ENCODE measurements at places on chromosomes 16 and 17.
A peak's percentile ranks its signal among the peaks of the same experiment; 100 is the strongest.

DNA sequence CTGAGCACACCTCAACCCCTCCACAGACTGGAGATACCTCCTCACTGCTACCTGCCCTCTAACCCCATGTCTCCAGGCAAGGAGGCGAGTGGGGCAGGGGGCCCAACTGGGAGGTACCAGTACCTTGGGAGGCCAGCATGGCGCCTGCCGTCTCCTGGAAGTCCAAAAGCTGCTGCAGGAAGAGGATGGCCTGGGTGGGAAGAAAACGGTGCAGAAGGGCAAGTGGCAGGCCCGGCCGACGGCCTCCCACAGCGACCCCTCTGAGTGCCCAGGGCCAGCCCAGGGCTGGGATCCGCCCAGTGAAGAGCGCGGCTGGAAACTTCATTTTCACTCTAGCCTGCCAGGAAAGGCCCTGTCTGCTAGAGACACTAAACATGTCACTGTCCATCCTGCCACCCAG is 8.5 kb downstream of the ZACN start:
- DNase-seq: no peak

DNA sequence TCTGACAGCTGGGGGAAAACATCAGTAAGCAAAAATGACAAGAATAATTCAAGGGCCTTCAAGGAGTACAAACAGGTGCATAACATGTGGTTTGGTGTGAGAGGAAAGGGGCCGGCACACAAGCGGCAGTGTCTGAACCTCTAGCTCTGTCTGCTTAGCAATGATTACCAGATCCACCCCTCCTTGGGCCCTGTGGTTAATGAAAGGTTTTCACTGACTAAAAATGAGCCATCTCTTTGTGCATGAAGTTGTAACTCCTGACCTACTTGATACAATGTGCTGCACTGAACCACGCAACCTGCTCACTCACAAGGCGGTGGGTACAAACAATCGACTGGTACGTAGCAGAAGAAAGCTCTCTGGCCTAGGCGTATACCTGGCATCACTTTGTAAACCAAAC is 15.1 kb downstream of the FAM117A start:
- no peak for DNase-seq

GRCh38 chr16:47956916-47957315 is 198.9 kb downstream of the ABCC12 start:
- DNase-seq: no peak

GRCh38 chr16:1778200-1779179 is 3.9 kb downstream of the SPSB3 start:
- DNase-seq: no peak

GRCh38 chr16:78729687-78730086 is 630.2 kb downstream of the WWOX start:
- no peak for DNase-seq

DNA sequence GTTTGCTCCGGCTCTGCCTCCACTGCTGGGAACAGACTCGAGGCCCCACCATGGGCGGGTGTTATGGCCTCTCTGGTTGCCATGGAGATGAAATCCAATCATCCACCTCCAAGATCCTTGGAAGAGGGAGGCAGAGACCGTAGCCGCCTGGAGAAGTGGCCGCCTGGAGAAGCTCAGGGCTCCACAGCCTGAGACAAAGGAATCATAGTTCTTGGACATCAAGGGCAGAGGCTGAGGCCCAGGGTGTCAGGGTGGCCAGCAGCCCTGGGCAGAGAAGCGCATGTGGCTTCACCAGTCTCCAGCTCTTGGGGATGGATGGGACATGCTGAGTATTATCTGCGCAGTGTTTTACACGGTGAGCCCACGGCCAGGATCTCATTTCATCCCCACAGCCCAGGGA is 36.2 kb downstream of the ABR start:
- no peak for DNase-seq

DNA sequence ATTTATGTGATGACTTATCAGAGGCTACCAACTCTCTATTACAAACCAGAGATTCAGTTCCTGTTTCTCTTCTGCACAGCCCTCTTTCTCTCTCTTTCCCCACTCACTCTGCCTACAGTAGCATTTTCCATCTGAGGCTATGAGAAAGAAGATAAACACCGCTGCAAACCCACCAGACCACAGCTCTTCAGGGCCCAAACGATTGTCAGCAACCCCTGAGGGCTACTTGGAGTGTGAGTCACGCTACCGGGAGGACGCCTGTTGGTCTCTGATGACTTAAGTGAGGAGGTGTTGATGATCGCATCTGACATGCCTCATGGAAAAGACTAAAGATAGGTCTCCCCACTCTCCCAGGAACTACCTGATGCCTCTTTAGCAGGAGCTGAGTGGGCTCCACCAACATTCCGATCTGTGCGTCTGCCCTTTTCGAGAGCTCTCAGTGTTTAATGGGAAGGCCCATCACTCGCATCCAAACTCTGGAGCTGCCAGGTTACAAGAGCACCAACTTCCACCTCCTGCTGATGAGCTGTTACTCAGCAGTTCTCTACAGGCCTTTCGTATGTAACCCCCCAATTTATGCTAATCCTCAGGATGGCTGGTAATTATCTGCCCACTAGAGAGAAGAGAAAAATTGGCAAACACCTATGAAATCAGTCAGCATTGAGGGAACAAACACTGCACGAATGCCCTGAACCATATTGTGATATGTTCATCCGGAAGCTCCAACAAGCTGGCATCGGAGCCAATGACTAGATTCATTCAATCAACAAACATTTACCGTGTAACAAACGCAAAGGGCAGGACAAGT is 9.2 kb downstream of the GRIN2A start:
- no peak for DNase-seq

DNA sequence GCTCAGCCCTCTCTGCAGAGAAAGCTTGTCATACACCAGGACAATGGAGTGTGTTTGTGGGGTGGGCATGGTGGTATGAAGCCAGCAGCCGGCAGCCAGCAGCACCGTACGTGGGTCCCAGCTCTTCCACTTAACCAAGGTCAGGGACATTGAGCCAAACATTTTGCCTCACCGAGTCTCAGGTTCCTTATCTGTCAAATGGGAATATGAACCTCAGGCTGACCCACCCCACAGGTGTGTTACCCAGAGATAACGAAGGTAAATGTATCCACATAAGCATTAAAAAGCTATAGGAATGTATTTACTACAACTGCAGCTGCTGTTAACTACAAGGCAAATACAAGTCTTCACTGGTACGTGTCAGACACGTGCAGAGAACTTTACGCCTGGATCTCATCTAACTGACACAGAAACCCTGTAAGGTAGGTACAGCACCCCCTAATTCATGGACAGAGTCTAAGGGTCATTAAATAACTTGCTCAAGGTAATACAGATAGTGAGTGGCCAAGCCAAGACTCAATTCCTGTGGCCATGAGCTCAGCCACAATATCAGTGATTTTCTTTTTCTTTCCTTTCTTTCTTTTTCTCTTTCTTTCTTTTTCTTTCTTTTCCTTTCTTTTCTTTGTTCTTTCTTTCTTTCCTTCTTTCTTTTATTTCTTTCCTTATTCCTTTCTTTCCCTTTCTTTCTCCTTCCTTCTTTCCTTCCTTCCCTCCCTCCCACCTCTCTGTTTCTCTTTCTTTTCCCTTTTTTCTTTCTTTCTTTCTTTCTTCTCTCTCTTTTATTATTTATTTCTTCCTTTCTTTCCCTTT is 990 bp downstream of the SLC5A11 start:
- DNase-seq: no peak

DNA sequence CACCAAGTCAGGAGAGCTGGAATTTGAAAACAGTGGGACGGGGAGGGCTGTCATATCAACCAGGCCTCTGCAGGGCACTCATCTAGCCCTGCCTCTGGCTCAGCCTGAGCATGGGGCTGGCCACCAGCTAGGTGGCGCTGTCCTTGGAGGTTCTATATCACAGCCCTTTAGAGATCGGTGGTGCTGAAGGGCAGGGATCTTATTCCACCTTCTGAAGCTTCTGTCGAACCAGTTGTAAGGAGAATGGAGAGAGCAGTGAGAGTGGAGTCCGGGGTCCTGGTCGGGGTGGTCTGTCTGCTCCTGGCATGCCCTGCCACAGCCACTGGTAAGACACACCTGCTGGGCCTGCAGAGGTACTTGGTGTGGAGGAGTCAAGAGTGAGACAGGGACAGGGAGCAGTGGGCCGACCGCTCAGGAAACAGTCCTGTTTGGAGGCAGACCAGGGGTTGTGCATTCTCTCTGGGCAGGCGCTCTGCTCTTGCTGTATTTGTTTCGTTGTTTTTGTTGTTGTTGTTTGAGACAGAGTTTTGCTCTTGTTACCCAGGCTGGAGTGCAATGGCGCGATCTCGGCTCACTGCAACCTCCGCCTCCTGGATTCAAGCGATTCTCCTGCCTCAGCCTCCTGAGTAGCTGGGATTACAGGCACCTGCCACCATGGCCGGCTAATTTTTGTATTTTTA is at the start of gene CES3:
Gene CES3 (plus strand): TSS at position 202 of the 680 bp plus-strand sequence. CDS start 42 bp downstream, at position 244.
- peak; percentile 74 for DNase-seq

DNA sequence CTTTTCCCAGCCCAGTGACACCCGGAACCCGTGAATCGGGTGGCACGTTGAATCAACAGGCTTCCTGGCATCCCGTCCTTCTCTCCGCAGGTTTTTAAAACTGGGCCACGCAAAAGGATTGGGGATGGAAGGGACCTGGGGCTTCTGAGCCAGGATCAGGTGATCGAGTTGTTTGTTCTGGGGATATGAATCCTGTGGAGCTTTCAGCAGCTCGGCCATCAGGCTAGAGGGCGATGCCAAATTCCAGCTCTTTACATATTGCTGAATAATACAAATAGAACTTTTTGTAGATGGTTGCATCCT is 473 bp downstream of the SUPT6H start:
- DNase-seq: no peak

DNA sequence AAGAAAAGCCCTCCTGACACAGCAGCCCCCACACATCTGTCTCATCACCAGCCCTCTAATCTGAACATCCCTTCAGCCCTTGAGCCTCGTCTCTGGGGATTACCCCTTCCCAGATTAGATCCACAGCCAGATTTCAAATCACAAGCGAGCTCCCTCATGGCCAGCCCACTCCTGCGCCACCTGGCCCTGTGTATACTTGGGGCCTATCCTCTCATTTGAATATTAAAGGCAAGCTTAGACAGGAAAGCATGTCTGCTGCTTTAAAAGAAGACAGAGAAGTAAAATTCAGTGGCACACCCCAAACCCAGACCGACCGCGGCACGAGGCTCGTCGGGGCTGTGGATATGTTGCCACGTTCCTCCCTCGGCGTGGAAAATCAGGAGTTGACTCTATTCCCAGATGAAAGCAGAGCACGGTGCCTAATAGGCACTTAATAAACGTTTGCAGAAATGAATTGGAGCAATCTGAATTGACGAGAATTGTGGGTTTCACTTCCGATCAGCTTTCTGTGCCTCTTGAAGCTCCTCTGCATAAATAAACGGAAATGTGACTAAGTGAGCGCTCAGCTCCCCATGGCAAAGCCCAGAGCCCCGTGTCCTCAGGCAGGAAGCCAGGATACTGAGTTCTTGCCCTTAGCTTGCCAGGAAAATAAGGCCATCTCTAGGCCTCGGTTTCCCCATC is 108.0 kb downstream of the CCDC182 start:
- no peak for DNase-seq

DNA sequence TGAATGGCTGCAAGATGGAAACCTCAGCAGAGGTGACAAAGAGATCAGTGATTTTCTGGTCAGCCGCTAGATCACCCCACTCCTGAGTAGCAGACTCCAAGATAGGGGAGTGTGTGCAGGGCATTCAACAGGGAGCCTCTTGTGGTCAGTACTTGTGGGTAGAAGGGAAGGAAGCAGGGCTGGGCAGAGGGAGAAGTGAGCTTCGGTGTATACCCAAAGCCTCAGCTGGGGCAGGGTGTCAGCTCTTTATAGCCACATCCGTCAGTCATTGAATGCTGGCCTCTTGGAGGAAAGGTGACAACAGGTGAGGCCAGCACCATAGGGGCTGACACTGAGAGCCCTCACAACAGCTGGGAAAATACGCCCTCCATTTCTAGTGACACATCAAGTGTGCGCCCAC is 2.2 kb upstream of the SLC12A3 start:
- no peak for DNase-seq

GRCh38 chr16:12461971-12462370 is 341.7 kb downstream of the CPPED1 start:
- no peak for DNase-seq

DNA sequence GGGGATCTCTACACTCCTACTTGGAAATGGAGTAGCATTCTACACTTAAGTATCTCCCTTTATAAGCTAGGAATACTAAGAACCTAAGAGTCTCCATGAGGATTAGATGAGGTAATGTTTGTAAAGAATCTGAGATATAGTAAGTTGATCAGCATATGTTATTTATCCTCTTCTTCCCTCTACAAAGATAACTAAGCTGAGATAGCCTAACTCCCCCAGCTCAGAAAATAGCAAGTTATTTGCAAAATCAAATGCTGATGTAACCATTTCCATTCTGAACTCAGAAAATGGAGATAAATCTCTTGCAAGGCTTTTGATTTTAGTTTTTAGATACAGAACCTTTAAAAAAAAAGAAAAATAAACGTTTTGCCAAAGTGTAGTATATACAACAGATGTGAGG is 526.0 kb downstream of the MAF start:
- no peak for DNase-seq

- no peak for DNase-seq
Observed at GRCh38 chr17:5893741-5894140, 176.4 kb upstream of the WSCD1 start.

DNA sequence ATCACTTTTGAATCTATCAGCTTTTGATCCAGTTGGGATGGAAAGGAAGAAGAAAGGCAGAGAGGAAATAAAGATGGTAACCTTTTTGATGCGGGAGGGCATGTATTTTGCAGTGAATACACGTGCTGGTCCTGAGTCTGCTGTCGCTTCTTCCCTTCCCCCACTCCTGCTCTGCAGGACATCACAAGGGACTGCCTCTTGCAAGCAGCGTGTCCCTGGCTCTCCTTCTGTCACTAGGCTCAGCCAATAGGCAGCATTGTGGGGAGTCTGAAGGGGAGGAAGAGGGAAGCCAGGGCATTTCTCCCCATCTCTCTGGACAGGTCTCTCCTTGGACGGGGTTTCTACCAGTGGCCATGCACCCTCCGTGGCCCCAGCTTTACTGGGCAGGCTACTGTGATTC is 15.7 kb upstream of the WFDC1 start:
- DNase-seq: peak; percentile 58

DNA sequence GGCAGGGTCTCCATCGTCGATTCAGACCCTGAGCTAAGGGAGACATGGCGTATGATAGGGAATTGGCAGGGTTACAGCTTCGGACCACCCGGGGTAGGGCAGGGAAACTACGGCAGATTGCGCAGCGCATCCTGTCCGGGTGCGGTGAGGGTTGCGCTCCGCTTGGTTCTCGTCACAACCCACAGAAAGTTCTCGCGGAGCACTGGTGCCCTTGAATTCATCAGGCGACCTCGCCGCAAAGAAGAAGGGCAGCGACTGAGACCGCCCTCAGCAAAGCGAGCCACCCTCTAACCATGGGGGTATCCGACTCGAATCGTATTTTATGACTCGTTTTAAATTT is 1.2 kb downstream of the HS3ST3B1 start:
- no peak for DNase-seq
